ENCODE measurements at places on chromosomes 12 and 14. TPM values are rescaled to one million over a fixed set of nuclear protein-coding genes. Genes with fewer than 3 reads are reported as not detected.

Gene OS9
- total RNA-seq: 223 TPM

Gene PRB2
- not detected for total RNA-seq

Gene TROAP
- total RNA-seq: 103 TPM

Gene HSPB8
- total RNA-seq: 11.4 TPM

Gene RNASE7
- not detected for total RNA-seq

Gene GMPR2
- total RNA-seq: 51.8 TPM

Gene FGF6
- not detected for total RNA-seq

Gene PTPRO
- not detected for total RNA-seq

Gene HAL
- total RNA-seq: 1.5 TPM

Gene SLC25A47
- total RNA-seq: not detected

Gene LRRC43
- total RNA-seq: not detected

Gene EIF2S3B
- total RNA-seq: 0.63 TPM

Gene ASCL4
- not detected for total RNA-seq

Gene NEDD1
- 43.4 TPM for total RNA-seq

Gene SERPINA9
- not detected for total RNA-seq

Gene KCNMB4
- 2.6 TPM for total RNA-seq

Gene DNAI7
- not detected for total RNA-seq

Gene MMP17
- 31.8 TPM for total RNA-seq

Gene PTPN6
- 22.5 TPM for total RNA-seq

Gene PIWIL1
- total RNA-seq: not detected

Gene MUCL1
- total RNA-seq: not detected

Gene PTGDR
- not detected for total RNA-seq

Gene KRT3
- total RNA-seq: 0.33 TPM

Gene PAX9
- 14.9 TPM for total RNA-seq

Gene TMEM63C
- total RNA-seq: 4.0 TPM

Gene FOXA1
- total RNA-seq: 249 TPM

Gene ADCY4
- total RNA-seq: 0.04 TPM

Gene OR6C76
- total RNA-seq: not detected

Gene DAAM1
- total RNA-seq: 36.7 TPM

Gene VASH1
- 1.8 TPM for total RNA-seq
